ENCODE measurements at places on chromosomes 1 and 21. TPM values are rescaled to one million over a fixed set of nuclear protein-coding genes. Genes with fewer than 3 reads are reported as not detected.
A peak's percentile ranks its signal among the peaks of the same experiment; 100 is the strongest.

GRCh38 chr1:43463479-43463878, 9.7 kb upstream of the HYI start:
- no peak for DNase-seq
- no peaks in the 10 kb centered on the region for H3K4me1 ChIP-seq
- no peak overlapping the region for H3K27ac ChIP-seq
- H3K36me3 ChIP-seq = no peaks in the 10 kb centered on the region

Gene CD244
- not detected for total RNA-seq

- H3K4me1 ChIP-seq = peaks cover 24% of the 10 kb centered on the region
- peak overlapping the region; percentile 9 for H3K4me3 ChIP-seq
- H3K27me3 ChIP-seq = no peaks in the 10 kb centered on the region
- peak; percentile 59 for DNase-seq
- H3K36me3 ChIP-seq = peaks cover 19% of the 10 kb centered on the region
Observed at GRCh38 chr1:1270813-1271212, 2.8 kb downstream of the UBE2J2 start.

Gene CDC42BPA
- total RNA-seq = 55.0 TPM

GRCh38 chr1:54337034-54337433, 69.2 kb downstream of the SSBP3 start:
- DNase-seq = no peak
- H3K27me3 ChIP-seq = no peaks in the 10 kb centered on the region
- H3K4me1 ChIP-seq = peaks cover 31% of the 10 kb centered on the region
- no peak overlapping the region for H3K4me3 ChIP-seq
- no peaks in the 10 kb centered on the region for H3K36me3 ChIP-seq

- H3K4me1 ChIP-seq = no peaks in the 10 kb centered on the region
- H3K4me3 ChIP-seq = no peak overlapping the region
- DNase-seq = no peak
- no peak overlapping the region for H3K27ac ChIP-seq
- H3K27me3 ChIP-seq = peaks cover 3% of the 10 kb centered on the region
Observed at GRCh38 chr1:226574591-226575435, 26.2 kb downstream of the STUM start.

GRCh38 chr1:219639876-219640577, 27.1 kb upstream of the ZC3H11B start:
- H3K4me3 ChIP-seq = no peak overlapping the region
- H3K36me3 ChIP-seq = no peaks in the 10 kb centered on the region
- DNase-seq = peak; percentile 74
- no peak overlapping the region for H3K27ac ChIP-seq
- H3K4me1 ChIP-seq = no peaks in the 10 kb centered on the region

Gene RSPO1
- 0.26 TPM for total RNA-seq

GRCh38 chr1:204463125-204464060, 31.2 kb downstream of the PIK3C2B start:
- H3K36me3 ChIP-seq = no peaks in the 10 kb centered on the region
- no peaks in the 10 kb centered on the region for H3K4me1 ChIP-seq
- no peak overlapping the region for H3K27ac ChIP-seq
- DNase-seq = no peak

GRCh38 chr1:245234217-245235081, 79.7 kb downstream of the KIF26B start:
- peak; percentile 32 for DNase-seq
- H3K4me1 ChIP-seq = no peaks in the 10 kb centered on the region
- H3K4me3 ChIP-seq = no peak overlapping the region
- H3K27me3 ChIP-seq = no peaks in the 10 kb centered on the region

DNA sequence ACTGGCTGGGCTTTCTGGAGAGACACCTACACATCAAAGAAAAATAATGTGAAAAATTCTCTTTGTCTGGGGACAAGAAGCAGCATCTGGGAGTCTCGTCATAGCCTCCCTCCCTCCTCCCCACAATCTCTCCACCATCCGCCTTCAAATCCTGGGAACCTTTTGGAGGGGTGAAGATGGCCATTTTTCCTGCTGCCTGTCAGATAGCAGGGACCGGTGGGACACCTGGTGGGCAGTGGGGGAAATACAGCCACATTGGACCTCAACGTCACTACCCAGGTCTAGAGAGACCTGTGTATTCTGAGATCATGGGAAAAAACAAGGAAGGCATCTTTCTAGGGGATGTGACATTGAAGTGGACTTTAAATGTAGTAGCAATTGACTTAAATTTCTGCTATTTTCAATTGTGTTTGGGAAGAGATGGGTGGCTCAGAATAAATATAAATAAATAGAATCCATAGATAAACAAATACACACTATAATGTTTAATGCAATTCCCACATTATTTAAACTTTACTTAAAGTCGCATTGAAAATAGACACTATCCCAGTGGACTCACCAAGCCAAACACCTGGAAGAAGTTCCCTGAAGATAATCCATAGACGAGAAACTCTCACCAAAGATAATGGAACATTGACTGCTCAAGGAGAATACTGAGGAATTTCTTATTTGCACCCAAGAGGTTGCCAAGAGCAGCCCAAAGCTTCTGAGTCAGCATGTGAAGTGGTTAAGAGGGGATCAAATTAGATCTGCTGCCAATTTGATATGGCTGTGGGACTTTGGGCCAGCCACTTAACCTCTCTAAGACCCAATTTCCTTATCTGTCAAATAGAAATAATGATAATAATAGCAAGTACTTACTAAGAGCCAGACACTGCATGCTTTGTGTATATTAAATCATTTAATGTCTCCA, 147.6 kb upstream of the CAMK1G start:
- H3K4me3 ChIP-seq = no peak overlapping the region
- no peak overlapping the region for H3K27ac ChIP-seq
- peak; percentile 69 for DNase-seq
- H3K36me3 ChIP-seq = no peaks in the 10 kb centered on the region
- no peaks in the 10 kb centered on the region for H3K27me3 ChIP-seq
- no peaks in the 10 kb centered on the region for H3K4me1 ChIP-seq

DNA sequence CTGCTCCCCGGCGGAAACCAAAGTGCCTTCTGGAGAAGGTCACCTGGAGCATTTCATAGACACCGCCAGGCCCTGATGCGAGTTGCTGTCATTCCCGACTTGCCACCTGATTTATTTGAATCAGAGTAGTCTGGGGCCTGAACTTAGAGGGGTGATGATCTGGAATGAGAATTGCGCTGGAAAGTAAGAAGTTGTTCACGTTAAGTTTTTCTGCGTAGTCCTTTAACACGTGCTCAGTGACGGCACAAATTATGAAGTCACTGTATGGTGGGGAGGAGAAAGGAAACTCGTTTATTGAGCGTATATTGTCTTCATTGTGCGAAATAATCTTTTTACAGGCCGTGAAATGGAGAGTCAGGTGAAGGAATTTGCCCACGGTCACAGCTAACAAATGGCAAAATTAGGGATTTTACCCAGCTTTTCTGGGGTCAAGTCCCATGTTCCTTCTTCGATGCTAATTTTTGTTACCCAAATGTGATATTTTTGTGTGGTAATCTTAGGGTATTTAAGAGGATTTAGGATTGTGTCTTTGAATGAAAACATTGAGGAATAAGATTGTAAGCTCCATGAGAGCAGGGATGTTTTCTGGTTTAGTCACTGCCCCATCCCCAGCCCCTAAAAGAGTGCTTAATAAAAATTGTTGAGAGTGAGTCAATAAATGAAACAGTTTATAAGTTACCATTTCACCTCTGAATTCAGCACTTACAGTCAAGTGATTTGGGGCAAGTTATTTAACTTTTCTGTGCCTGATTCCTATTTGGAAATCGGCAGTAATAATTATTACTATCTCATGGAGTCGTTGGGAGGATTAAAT, 46.4 kb upstream of the NBL1 start:
- peaks cover 2% of the 10 kb centered on the region for H3K36me3 ChIP-seq
- peaks cover 2% of the 10 kb centered on the region for H3K4me1 ChIP-seq
- H3K27ac ChIP-seq = peak overlapping the region; percentile 94
- peak overlapping the region; percentile 87 for H3K4me3 ChIP-seq
- DNase-seq = peak; percentile 52
